Stimulated activated CD4-positive, alpha-beta T cell treated with anti-CD3 and anti-CD28 coated beads, Interleukin-4, amount 100 ng/mL, for 1 hour (primary cell): ENCODE measurements at places on chromosomes 3 and 15.

DNA sequence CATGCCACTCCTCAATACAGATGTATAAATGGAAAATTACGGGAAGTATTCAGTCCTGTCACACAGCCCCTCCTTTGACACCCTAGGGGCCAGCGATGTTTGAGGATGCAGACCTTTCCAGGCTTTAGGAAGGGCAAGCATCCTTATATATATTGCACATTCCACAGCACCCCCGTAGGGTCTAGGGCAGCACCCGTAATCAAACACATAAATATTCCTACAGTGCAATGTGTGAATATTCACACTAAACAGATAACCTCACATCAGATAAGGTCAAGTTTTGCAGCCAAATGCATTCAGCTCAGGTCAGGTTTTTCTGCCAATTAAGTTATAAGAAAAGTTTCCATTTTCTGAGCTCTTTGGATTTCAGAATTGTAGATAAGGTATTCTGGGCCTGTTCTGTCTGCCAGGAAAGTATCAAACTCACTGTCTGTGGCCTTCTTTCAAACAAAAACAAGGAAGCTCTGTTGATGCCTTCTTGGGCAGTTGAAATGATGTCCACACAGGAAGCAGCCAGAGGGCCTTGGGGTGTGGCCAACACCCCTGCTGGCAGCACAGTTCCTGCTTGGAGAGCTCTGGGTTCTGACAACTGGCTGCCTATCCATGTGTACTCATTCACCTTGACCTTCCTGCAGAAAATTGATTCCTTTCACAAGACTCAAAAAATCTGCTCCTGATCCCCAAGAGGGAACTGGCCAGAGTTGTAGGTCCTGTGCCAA is 427.0 kb downstream of the NTRK3 start:
- DNase-seq = no peak

DNA sequence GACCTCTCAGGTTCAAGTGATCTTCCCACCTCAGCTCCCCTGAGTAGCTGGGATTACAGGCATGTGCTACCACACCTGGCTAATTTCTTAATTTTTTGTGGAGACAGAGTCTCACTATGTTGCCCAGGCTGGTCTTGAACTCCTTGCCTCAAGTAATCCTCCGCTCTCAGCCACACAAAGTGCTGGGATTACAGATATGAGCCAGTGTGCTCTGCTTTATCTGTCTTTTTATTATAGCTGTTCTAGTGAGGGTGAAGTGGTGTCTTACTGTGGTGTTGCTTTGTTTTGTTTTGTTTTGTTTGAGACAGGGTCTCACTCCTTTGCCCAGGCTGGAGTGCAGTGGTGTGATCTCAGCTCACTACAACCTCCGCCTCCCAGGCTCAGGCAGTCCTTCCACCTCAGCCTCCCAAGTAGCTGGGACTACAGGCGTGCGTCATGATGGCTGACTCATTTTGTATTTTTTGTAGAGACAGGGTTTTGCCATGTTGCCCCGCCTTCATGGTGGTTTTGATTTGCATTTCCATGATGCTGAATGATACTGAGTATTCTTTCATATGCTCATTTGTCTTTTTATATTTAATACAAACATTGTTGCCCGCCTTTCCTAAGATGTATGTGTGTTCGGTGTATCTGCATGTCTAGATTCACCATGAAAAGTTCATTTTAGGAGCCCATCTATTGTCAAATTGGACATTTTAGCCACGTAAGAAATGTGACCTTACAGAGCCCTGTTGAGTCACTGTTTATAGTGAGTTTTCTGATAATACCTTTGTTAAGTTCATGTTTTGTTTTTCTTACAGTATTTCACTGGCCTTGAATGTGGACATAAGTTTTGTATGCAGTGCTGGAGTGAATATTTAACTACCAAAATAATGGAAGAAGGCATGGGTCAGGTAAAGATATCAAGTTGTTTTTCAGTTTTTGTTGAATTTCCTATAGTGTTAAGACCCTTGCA is 80.6 kb downstream of the ARIH1 start:
- peak; percentile 24 for DNase-seq

- DNase-seq = peak; percentile 87
Observed at GRCh38 chr3:139677388-139678155, at the start of gene NMNAT3. NMNAT3 (minus strand) TSS chr3:139677972; CDS start chr3:139627724, 50,248 bp downstream.

DNA sequence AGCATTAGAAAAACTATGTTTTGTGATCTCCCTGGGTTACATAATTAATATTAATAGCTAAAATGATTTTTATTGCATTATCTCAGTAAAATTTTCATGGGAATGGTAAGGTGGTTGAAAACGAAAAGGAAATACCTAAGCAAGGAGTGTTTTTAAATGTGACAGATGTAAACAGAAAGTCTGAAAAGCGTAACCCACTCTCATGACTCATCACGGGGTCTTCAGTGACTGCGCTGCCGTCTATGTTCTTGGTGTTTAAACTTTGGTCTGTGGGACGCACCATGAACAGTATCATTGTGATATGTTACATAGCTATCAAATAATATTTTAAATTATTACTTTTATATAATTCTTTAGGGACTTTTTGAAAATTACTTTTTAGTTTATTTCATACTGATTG is 19.8 kb downstream of the LRCH3 start:
- no peak for DNase-seq

GRCh38 chr15:59555696-59556095 is 55.9 kb upstream of the GCNT3 start:
- DNase-seq = no peak

DNA sequence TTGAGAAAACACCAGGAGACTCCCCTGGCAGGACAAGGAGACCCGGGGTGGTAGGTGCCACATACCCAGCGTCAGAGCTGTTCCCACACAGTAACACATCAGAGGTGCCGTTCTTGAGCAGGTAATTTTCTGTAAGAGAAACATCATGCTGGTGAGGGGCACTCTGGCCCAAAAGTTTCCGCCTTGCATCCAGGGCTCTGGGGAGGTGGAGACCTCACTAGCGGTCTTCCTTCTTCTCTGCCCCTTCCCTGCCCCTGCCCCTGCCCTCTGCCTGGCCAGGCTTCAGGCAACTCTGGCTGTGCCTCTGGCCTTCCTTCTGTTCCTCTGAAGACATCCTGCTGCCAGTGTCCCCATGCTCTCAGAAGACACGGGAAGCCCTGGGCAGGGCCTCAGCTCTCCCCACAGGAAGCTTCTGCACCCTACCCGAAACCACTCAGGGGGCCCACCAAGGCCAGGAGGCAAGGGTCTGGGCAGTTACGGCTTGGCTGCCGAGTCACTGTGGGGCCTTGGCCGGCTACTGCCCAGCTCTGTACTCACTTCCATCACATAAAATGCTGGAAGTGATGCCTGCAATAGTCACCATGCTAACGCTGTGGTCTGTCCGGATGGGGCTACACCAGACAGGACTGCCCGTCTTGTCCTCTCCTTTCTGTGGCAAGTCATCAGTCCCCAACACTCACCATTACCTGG is 41.3 kb downstream of the SCN5A start:
- no peak for DNase-seq

GRCh38 chr3:127767126-127767525 is 55.2 kb downstream of the MGLL start:
- no peak for DNase-seq

GRCh38 chr3:67781871-67782270 is 127.5 kb upstream of the SUCLG2 start:
- no peak for DNase-seq

- DNase-seq = no peak
Observed at GRCh38 chr3:100893108-100893507, 100.1 kb downstream of the ABI3BP start.

- DNase-seq = no peak
Observed at GRCh38 chr15:52698514-52698913, 19.3 kb upstream of the ATOSA start.

DNA sequence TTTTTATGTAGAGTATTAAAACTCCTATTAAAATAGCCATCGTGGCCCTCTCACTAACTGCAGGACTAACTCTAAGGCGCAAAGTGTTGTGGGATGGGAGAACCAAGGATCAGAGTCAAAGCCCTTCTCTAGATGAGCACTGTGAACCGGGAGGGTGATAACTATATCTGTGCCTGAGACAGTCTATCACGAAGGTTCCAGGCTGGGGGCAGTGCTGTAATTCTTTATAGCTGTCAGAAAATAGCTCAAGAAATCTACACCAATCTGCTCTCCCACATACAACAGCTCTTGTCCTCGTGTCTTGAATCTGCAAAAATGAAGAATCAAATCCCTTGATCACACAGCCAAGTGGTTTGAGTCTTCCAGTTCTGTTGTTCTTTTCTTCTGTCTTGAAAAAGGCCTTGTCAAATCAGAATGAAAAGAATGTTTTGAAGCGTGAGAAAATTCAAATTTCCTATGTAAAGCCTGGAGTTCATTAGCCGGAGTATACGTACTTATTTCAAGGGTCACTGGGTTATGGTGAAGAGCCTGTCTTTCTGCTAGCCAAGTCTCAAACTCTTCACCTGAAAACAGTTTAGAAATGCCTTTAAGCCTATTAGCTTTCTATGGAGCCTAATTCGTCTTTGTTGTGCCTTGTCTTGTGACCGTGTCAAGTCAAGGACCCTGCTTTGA is 185.3 kb upstream of the NECTIN3 start:
- DNase-seq = no peak

DNA sequence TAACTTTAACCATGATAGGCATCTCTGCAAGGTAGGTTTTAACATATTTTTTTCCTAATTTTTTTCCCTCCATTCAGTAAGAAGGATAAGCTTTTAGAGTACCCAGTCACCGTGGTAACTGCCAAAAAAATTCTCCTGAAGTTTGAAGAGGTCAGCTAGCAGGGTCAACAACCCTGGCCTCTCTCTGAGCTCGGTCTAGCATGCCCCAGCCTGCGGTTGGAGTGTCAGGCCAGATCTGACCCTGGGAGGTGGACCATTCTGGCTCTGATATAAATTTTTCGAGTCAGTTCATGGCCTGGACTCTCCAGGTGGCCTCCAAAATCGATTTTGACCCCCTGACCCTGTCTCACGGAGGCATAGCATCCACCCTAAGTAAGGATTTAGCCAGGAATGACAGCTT is 29.7 kb downstream of the SOX2 start:
- no peak for DNase-seq

GRCh38 chr15:90479656-90480055 is 50.1 kb upstream of the CRTC3 start:
- DNase-seq = no peak

GRCh38 chr3:49164983-49165720 is 979 bp downstream of the CCDC71 start:
- DNase-seq = no peak
